ENCODE measurements at places on chromosomes 6 and 20.

GRCh38 chr6:49499126-49499525, 597 bp upstream of the GLYATL3 start:
- no peak for ATAC-seq

DNA sequence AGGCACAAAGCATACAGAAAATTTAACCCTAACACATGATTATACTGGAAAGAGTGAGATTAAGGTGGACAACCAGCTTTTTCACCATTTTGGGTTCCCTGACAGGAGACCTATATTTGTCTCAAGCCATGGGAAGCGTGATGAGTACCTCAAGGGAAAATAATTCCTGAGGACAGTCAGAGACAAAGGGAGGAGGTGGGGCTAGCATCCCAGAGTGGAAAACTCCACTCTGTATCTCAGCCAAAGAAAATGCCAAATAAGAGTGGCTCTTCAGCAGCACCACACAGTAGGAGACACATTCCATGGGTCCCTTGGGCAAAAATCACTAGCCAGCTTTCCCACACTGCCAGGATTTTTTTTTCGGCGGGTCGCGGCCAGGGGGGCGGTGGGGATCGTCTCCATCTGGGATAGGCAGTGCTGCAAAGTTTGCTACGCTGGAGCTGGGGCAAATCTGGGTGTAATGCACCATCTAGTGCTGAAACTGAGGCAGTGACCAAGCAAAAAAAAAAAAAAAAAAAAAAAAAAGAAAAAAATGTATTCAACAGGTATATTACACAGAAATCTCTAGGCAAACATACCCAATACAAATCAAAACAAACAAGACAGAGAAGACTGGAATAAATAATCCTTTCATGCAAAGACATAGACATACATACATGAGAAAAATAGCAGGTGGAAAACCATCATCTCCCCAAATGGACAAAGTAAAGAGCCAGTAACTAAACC, 77.3 kb upstream of the SLC35F1 start:
- ATAC-seq, result no peak

DNA sequence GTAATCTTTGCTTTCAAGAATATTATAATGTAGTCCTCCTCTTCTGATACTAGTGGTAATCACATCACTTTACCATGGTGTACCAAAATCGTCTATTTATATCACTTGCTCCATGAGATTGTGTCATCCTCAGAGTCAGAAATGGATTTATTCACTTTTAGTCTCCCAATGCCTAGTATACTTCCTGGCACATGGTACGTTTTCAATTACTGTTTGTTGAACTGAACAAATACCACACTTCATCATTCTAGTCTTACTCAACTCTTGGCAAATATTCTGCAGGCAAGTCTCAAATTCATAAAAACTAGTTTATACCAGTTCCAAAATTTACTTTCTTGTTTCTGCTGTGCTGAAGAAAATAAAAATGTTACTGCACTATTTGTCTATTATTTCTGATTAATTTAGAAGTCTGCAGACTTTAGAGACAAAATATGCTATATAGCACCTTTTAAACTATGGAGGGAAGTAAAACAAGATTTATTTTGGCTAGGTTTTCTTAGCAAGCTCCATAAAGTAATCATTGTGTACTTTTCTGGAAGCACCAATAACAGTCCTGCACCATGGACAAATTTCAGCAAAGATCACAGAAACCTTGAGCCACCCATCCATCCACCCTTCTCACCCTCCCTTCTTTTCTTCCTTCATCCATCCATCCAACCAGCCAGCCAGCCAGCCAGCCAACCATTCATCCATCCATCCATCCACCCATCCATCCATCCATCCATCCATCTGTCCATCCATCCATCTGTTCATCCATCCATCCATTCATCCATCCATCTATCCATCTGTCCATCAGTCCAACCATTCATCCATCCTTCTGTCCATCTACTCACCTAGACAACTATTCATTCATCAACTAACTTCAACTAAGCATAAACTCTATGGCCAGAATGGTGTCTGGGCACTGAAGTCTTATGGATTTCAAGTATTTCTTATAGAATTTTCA, 102.1 kb upstream of the STMND1 start:
- peak; percentile 65 for ATAC-seq

DNA sequence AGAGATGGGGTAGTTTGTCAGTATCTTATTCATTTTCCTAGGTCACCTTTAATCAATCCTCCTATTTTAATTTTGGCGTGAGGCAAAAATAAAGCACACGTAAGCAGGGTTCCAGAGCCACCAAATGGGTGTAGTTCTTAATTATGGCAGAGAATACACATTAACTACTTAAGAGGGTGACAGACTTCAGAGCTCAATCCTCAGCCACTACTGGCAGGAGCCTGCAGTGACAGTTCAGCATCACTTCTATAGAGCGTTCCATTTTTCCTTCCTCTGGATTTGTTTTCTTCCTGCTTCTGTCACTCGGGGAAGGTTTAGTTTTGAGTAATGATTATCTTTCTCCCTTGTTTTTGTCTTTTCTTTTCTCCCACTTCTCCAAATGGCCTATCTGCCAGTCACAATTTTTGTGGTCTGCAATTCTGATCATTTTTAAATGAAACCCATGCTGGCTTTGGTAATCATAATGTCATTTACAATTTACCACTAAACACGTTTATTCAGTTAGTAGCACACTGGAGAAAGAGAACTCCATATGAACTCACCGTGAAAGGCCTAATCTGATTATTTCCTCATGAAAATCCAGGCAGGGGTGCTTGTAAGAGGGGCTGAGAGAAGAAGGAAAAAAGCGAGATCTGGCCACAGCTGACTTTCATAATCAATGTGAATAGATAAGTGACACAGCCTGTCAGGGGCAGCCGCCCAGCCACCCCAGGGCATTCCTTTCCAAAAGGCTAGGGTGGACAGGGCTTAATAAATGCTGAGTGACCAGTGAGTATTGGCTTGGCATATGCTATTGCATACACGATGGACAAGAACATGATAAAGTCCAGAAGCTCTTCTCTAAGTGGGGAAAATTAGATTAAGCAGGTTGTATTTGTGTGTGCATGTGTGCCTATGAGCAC, 412.1 kb downstream of the PKHD1 start:
- no peak for ATAC-seq

- ATAC-seq, result peak; percentile 67
These were observed 25.7 kb downstream of the TCF15 start for GRCh38 chr20:584161-584970.

- no peak for ATAC-seq
These were observed 61.5 kb downstream of the SEL1L2 start for GRCh38 chr20:13928901-13929300.

GRCh38 chr6:164252948-164253347, 838.4 kb downstream of the QKI start:
- no peak for ATAC-seq

- peak; percentile 18 for ATAC-seq
These were observed at the start of gene LAMP5 for GRCh38 chr20:9514461-9515213. LAMP5 (plus strand) TSS chr20:9514590; CDS start chr20:9514853, 263 bp downstream.

DNA sequence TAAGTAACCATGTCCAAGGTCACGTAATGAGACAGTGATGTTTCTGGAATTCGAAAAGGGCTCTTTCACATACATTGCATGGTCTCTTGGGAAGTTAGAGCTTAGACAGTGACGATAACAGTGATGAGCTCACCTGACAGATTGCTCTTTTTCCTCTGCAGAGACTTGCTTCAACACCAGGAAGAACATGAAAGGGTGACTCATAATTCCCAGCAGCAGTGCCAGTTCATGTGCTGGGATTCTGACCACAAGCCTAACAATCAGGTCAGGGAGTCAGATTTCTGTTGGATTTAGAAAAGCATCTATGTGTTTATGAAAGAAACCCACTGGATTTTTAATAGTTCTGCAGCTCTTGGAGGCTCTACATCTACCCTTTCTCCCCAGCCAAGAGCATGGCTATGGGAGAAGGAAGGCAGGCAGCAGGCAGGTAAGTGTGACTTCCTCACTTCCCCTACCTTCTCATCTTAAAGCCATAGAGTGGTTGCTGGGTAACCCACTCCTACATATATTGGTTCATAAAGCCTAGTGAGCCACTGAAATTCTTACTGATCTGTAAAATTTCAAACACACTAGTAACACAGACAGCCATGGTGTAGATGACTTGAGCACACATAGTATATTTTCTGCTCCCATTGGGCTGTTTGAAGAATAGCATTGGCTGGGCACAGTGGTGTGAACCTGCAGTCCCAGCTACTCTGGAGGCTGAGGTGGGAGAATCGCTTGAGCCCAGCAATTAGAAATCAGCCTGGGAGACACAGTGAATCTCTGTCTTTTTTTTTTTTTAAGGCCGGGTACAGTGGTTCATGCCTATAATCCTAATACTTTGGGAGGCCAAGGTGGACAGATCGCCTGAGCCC, 44.4 kb upstream of the LOC128125822 start:
- peak; percentile 98 for ATAC-seq

GRCh38 chr20:53154540-53154939, 182.4 kb downstream of the TSHZ2 start:
- ATAC-seq, result no peak

DNA sequence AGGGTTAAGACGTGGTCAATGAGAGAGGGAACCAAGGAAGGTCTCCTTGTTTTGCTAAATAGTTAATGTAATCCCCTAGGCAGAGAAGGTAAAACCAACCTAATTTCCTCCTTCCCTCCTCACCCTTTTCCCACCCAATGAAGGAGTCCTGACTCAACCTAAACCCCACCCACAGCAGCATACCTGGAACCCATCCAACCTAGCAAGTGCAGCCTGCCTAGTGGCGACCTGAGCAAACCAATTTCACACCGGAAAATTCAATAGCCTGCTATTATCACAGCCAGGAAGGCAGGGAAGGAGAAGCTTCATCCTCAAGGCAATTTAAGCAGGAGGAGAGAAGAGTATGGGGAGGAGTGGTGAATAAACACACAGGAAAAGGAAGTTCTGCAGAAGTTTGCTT, 46.9 kb downstream of the OSTM1 start:
- peak; percentile 78 for ATAC-seq

DNA sequence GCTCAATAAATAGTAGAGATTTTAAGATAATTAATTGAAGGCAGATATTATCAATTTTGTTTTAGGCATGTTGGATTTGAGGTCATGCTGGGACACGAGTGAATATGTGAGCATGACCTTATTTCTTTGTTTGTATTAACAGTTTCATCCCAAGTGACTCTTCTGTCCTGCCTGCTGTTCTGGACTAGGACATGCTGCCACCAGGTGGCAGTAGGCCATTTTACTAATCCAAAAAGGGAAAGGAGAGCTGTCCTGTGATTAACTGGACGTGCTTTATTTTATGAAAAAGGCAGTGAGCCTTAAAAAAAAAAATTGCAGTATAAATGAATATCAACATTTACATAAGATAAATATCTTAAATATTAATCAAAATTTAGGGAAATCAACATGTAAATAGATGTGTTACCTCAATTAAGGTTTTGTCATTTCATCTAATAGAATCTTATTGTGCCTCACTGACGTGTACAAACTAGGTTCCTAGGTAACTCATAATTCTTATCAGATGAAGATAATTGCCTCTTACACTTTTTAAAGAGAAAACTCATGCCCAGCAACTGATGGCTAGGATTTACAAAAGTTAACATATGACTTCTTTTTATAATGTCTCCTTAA, 49.8 kb downstream of the FRK start:
- ATAC-seq, result peak; percentile 67

DNA sequence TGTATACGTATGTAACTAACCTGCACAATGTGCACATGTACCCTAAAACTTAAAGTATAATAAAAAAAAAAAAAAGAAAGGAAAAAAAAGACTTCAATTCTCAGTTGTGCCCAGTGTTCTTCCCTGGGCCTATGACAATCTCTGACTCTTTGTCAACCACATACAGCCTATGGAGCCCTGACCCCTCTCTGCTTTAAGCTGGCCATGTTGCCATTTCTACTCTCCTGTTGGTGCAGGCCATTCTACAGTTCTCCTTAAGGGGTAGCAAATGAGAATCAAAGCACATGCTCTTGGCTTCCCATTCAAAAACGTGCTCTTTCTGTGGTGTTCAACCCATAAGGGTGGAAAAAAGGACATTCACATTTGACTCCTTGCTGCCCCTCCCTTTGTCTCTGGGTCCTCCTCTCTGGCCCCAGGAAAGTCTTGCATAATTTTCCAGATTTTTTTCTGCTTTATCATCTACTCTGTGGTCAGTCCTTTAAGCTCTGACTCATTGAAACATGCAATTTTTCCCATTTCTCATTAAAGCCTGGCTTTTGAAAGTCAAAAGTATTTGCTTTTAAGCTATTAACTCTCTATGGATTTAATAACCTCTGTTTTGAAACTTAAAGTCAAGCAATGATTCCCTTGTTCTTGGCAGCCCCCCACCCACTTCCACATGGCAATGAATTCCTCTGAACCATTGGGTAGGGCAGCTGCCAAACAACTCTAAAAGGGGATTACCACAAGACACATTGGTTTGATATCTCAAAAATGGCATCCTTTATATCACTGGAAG, 208.6 kb upstream of the MCHR2 start:
- no peak for ATAC-seq

- ATAC-seq, result no peak
These were observed 23.8 kb downstream of the GABRR2 start for GRCh38 chr6:89291256-89291819.

GRCh38 chr20:61786230-61786629, 279.5 kb downstream of the TAF4 start:
- ATAC-seq, result no peak

DNA sequence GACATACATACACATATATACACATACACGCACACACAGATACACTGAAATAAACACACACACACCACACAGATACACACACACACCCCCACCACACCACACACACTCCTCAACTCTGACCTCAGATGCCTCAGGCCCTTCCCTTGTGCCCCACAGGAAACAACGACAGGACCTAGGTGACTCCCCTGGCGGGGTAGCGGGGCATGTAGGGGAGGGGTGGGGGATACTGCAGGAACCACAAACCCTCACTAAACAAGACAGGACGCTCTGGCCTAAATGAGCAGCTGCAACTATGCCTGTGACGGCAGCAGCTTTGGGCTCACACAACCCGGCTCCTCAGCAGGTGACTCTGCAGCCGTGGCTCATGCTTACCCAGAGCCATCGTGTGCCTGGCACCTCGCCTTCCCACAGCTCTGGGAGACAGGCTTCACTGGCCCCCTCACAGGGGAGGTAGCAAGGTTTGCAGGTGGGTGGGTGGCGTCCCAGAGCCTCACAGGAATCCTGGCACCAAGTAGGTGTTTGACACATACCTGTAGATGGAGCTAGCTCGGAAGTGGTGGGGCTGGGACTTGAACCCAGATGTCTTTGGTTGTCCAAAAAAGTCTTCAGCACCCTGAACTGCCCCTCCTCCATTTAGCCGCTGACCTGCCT, 100.8 kb downstream of the GRM4 start:
- ATAC-seq, result no peak

GRCh38 chr20:37430778-37431460, 85.0 kb downstream of the SRC start:
- no peak for ATAC-seq

- peak; percentile 92 for ATAC-seq
These were observed 205.6 kb upstream of the RIN2 start for GRCh38 chr20:19552221-19553180.

DNA sequence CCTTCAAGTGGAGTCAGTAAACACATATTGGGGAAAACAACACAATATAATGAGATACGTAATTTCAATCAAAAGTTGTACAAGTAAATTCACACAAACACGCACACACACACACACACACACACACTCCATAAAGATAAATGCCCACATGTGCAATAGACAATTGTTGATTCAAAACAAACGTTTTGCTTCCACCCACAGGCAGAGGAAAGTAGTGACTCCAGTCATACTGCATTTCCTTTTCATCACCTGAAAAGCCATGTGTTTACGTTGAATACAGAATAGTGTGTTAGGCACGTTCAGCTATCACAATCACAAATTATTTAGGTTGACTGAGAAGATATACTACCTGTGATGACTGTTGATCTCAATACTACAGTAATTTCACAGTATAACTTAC, 443.8 kb upstream of the MANEA start:
- ATAC-seq, result no peak
